ENCODE measurements at places on chromosomes 12 and 14.
A peak's percentile ranks its signal among the peaks of the same experiment; 100 is the strongest.

- no peak for DNase-seq
These were observed 13.9 kb downstream of the PAX9 start for GRCh38 chr14:36675581-36675980.

- no peak for DNase-seq
These were observed 4.4 kb upstream of the SOCS2 start for GRCh38 chr12:93568091-93568490.

- no peak for DNase-seq
These were observed 412.6 kb downstream of the MDGA2 start for GRCh38 chr14:47262801-47263200.

- no peak for DNase-seq
These were observed 309.0 kb upstream of the AMIGO2 start for GRCh38 chr12:47388712-47389111.

GRCh38 chr12:132672678-132673077 is 14.5 kb downstream of the POLE start:
- no peak for DNase-seq

GRCh38 chr12:130870442-130871285 is 1.2 kb upstream of the RAN start:
- peak; percentile 41 for DNase-seq

DNA sequence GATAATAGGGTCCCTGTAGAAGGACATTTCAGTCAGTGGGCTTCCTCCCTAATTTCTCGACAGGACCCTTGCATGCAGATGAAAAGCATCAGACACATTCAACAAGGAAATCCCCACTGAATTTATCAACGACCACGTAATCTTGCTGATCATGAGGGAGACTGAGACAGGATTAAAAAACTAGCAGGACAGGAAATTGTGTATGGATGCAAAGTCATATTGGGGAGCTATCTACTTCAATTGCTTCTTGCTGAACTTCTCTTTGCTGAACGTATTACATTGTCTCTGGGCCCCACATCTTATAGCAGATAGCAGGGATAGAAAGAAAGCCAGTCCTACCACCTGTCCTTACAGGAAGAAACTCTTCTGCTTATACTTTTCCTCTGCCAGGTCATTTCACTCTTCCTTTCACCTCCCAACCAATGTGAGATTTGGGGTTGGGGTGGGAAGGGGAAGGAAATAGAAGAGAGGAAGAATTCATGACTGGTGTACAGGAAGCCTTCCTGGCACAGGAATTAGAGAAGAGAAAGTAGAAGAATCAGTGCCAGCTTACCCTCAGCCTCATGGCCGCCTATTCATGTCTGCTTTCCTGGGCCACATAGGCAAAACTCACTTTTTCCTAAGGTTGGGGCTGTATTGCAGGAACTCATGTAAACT is 333.3 kb downstream of the ZFP36L1 start:
- DNase-seq: no peak

DNA sequence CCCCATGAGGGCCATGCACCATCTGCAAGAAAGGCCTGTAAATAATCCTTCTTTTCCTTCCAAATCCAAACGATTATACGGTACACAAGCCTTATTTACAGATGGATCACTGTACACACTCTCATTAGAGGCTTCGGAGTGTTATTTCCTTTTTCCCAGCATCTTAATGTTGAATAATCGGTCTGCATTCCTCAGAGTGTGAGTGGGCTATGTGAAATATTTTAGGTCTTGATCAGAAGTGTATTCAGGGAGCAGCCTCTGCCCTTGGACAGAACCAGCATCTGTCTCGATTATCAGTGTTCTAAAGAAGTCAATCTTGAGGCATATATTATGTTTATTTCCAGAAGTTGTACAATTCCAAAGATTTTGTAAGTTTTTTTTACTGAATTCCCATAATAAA is 340.6 kb downstream of the SEC23A start:
- DNase-seq: no peak

- DNase-seq: no peak
These were observed 11.4 kb downstream of the SCNN1A start for GRCh38 chr12:6364044-6364374.

DNA sequence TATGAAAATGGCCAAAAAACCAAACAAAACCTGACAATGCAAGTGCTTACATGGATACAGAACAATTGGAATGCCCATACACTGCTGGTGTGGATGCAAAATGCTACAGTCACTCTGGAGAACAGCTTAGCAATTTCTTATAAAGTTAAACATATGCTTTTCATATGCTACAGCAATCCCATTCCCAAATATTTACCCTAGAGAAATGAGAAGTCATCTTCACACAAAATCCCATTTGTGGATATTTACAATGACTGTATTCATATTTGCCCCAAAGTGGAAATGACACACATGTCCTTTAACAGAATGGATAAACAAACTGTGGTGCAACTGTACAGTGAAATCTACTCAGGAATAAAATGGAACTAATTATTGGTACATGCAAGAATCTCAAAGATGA is 20.4 kb downstream of the SAV1 start:
- no peak for DNase-seq
